ENCODE measurements at places on chromosomes 16 and 17. TPM values are rescaled to one million over a fixed set of nuclear protein-coding genes. Genes with fewer than 3 reads are reported as not detected.

CASKIN1 gene
- total RNA-seq, result 0.41 TPM

KIF2B gene
- not detected for total RNA-seq

DHX58 gene
- 0.23 TPM for total RNA-seq

TBC1D16 gene
- total RNA-seq, result 6.9 TPM

RAB40B gene
- 17.5 TPM for total RNA-seq

All from A549 treated with GW870086 at 1 μM for 4 hours (cell line).